CD8-positive, alpha-beta T cell (primary cell): ENCODE measurements at places on chromosomes 11 and 22.

GRCh38 chr22:22157348-22157725 is 87.2 kb upstream of the VPREB1 start:
- DNase-seq: no peak

GRCh38 chr11:47044119-47044518 is 107.6 kb downstream of the CSTPP1 start:
- DNase-seq: no peak

GRCh38 chr11:33980897-33981296 is 70.6 kb upstream of the CAPRIN1 start:
- DNase-seq: no peak

GRCh38 chr11:10667521-10667885 is 26.1 kb downstream of the IRAG1 start:
- DNase-seq: no peak

- no peak for DNase-seq
These were observed 18.4 kb downstream of the DKK3 start for GRCh38 chr11:11989774-11990744.

- no peak for DNase-seq
These were observed 3.1 kb upstream of the TMA7B start for GRCh38 chr22:39956932-39957664.

GRCh38 chr11:80182901-80183300 is 742.1 kb upstream of the TENM4 start:
- no peak for DNase-seq

GRCh38 chr11:83007477-83007876 is 64.2 kb downstream of the RAB30 start:
- DNase-seq: no peak

DNA sequence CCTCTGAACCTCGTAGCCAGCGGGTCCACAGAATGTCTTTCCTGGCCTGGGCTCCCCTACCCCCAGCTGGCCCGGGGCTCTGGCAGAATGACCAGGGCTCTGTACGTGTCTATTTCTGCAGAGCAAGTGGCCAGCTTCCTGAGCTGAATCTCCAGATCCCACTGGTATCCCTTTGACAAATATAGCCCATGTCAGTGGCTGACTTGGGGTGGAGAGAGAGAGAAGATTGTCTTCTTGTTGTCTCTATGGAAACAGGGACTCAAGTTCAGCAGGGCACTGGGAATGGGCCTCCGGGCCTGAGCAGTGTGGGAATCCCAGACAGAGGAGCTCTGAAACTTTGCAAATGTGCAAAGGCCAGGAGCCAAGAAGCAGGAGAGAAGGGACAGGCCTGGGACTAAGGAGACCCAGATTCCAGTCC is 33.9 kb downstream of the ANO1 start:
- DNase-seq: no peak

DNA sequence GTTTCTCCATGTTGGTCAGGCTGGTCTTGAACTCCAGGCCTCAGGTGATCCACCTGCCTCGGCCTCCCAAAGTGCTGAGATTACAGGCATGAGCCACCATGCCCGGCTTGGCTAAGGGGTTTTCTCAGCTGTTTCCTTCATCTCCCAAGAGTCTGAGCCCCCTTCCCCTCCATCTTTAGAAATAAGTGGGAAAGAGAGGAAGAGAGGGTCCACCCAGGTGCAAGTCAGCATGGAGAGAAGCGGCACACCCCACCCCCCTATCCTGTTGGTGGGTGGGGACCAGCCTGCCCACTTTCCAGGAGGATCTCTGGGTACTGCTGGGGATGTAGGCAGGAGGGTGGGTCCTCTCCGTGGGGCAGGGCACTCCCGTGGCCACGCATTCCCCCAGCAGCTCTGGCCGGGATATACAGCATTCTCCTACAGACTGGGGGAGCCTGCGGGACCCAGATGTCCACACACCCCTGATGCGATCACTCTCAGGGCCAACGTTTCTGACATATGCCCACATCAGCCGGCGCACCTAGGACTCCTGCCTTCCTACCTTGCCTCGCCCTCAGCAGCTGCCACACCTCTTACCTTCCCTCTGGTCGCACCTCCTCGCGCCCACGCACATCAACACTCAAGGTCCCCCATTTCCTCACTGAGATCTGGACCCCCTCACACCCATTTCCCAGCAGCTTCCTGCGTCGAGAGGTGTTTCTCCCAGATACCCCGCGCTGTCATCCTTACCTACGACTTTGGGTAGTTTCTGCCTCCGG is 8.9 kb downstream of the SCARF2 start:
- DNase-seq: no peak

- no peak for DNase-seq
These were observed 25.0 kb downstream of the SWAP70 start for GRCh38 chr11:9688716-9689511.

DNA sequence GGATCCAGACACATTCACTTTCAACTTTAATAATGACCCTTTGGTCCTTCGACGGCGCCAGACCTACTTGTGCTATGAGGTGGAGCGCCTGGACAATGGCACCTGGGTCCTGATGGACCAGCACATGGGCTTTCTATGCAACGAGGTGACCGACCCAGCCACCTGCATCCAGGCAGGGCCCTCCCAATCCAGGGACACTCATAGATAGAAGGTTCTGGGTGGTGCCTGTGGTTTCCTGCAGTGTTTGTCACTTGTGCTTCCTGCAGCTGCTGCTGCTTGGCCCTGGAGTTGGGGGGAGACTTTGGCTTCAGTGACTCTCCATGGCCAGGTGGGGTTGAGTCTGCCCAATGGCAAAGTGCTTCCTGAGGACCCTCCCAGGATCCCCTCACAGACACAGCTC is 7.3 kb downstream of the APOBEC3B start:
- no peak for DNase-seq

DNA sequence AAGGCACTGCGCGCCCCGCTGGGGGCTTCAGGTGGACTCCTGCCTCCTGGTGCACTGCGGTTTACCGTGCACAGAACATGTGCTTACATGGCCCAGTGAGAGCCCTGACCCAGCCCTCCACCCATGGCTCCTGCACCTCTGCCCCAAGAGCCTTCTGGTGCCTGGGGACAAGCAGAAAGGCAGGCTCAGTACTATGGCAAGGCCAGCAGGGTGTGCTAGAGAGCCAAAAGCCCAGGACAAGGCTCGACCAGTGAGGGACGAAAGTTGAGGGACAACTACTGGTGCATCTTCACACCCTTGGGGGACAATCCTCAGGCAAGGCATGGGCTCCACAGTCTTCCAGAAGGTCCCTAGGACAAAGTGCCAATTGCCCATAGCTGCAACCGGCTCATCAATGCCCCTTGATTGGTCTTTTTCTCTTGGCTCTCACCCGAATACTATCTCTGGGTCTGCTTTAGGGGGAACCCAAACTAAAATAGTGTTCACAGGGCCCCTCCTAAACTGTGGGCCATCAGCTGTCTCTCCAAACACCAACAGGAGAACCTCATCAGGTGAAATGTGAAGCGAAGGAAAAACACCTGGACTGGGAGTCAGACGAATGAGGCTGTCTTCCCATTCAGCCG is 13.5 kb downstream of the PGA5 start:
- DNase-seq: peak; percentile 52

DNA sequence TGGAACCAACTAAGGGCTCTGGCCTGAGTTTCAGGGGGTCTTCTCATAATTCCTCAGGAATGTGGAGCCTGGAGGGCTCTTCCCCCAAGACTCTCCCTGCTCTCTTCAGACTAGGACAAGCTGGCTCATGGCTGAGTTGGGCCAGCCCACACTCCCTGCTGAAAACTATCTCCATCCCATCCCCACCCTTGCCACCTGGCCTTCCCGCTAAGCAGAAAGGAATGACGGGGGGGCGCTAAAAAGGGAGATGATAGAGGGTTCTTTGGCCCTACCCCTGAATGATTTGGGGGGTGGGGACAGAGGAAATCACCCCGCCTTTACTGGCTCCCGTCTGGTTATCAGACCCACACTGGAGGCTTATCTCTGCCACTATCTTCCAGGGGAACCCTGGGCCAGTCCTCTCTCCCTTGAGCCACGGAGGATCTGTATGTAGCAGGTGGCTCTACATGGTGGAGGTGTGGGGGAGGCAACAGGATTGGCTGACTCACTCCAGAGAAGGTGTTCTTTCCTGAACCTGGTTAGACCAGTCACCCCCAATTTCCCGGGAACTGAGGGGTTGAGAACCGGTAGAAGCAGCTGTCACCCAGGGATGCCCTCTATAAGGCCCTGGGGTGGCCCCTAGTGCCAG is 5.7 kb downstream of the SMTN start:
- DNase-seq: no peak

GRCh38 chr11:108926841-108927577 is 262.1 kb downstream of the DDX10 start:
- DNase-seq: no peak

DNA sequence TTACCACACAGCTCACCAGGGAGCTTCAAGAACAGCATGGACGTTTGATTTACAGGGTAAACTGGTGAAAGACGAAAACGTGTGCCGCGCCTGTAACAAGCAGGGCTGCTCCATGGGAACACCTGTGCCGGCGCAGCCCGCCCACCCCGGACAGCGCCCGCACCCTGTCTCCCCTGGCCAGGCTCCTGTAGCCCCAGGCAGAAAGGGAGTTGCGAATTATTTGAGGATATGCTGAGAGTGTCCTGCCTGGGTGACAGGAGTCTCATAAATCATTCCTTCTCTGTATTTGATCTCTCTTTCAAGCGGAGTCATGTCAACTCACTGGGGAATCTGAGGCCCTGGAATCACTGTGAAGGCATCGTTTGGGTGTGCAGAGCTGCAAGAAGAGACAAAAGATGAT is 804.3 kb downstream of the OPCML start:
- DNase-seq: no peak

DNA sequence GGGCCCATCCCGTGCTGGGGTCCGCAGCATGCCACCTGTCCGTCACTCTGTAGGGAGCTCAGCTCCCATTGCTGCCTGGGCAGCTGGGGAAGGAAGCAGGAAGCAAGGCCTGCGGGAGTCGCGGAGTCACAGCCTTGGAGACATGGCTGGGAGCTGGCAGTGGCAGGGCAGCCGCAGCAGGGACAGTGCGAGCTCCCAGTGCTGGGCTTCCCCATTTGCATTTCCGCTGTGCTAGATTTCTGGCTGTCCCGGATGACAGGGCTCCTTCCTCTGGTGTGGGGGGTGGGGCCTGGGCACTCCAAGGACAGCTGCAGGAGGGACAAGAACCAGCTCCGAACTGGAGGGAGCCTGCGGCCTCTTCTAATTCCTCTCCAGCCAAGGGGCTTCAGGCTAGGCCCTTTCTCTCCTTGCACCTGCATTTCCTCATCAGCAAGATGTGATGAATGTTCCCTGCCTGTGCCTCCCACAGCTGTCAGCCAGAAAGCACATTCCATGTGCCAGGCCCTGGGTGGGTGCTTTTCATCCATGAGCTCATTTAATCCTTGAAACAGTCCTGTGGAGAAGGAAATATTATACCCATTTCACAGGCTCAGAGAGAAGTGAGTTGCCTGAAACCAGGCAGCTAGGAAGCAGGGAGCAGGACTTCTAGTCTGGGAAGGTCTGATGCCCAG is 48.0 kb downstream of the MYO7A start:
- no peak for DNase-seq

DNA sequence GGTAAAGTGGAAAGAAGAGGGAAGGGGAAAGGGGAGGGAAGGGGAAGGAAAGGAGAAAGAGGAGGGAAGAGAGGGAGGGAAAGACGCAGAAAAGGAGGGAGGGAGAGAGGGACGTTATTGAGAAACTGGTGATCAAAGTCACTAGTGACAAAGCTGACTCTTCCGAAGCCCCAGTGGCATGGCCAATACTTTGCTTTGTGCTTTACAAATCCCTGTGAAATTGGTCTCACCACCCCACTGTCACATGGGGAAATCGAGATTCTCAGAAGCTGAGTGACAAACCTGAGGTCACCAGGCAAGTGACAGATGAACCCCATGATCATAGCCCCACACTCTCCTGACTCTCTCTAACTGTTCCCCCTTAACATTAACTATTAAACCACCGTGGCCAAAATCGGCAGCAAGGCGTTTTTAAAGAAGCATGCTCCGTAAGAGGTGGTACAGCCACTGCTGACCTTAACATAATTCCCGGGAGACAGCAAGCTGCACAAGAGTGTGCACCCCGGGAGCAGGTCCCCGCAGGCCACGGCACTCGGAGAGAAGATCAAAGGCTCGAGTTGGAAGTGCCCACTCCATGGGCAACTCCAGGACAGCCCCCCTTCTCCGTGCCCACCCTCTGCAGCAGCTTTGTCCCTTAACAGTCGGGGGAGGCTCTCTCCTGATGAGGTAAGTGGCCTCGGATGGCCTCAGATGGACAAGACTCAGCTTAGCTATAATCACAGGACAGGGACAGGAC is 34.8 kb downstream of the CELSR1 start:
- no peak for DNase-seq

DNA sequence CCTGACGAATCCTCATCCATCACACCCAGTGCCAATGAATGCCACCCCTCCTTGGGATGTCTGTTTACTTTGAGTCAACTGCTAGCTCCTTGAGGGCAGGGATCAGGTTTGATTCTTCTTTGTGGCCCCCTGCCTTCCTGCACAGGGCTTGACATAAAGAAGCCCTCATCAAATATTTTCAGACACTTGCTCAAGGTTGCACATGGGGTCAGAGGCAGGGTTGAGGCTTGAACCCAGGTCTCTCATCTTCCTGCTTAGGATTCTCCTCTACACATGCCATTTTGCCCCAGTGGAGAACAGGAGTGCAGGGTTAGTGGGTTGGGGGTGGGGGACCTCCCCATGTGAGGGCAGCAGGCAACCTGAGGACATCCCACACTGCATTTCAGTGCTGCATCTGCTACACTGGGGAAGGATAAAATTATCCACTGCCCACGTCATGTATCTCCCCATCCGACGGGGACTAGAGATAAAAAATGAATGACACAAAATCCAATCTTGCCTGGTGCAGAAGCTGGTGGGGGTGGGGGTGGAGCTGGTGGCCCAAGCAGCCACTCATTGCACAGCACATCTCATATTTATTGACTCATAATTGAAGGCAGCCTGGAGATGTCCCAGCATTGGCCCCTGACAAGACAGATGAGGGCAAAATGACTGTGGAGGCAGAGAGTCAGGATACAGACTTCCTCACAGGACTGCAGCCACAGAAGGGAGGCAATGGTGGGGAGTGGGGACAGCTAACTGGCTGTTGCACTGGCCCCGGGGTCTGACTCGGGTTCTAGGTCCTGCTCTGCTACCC is 41.3 kb downstream of the NEU3 start:
- DNase-seq: no peak

DNA sequence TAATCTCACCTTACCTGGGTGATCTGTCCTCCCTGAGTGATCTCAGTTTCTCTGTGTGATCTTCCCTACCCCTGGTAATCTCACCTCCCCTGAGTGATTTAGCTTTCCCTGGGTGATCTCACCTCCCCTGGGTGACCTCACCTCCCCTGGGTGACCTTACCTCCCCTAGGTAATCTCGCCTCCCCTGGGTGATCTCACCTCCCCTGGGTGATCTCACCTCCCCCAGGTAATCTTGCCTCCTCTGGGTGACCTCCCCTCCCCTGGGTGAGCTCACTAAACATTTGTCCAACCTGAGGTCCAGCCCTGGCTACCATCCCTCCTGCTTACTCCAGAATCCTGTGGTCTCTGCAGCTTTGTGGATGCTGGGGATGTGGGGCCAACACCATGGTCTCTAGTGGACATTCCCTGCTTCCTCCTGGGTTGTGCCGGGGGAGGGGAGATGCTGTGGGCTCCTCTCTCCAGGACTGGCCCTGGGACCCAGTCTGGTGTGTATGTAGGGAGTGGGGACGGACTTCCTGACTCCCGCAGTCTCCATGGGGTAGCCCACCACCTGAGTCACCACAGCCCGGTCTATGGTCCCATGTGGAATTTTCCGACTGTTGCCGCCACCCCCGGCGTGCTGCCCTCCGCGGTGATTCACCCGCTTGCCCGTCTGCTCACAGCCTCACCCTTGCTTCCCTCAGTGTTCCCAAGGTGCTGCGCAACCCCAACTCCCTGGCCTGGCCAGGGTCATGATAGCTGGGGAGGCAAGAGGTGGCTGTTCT is 9.9 kb downstream of the LSP1 start:
- no peak for DNase-seq

GRCh38 chr11:103881584-103881983 is 154.9 kb upstream of the DDI1 start:
- no peak for DNase-seq
